Stomach (tissue), 19 donors: ENCODE measurements at places on chromosomes 2 and 18. TPM values are rescaled to one million over a fixed set of nuclear protein-coding genes. Genes with fewer than 3 reads are reported as not detected.

GRCh38 chr2:122563781-122564180 is 808.3 kb downstream of the TSN start:
- DNase-seq, result no peak

GRCh38 chr18:64668461-64668962 is 519.6 kb upstream of the LINC00305 start:
- no peak for DNase-seq

DNA sequence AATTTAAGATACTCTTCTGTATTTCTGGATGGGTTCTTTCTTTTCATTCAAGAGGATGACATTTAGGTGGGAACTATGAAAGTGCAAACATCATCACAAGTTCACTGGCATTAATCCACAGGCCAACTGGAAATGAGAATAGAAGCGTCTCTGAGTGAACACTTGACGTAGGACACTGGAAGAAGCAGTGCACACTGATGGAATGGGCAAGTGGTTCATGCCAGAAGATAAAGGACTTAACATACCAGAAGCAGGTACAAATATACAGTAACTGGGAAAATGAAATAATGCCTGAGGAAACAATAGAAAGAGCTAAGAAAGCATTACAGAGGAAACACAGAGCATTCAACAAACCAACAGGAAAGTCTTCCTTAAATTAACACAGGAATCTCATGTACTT is 120.9 kb upstream of the CCDC195 start:
- DNase-seq, result no peak

GRCh38 chr18:79400591-79401381 is 5.1 kb downstream of the NFATC1 start:
- no peak for DNase-seq

The ANKRD29 gene
- 11.2 TPM for total RNA-seq

GRCh38 chr2:120423167-120423943 is 77.4 kb downstream of the INHBB start:
- no peak for DNase-seq

The ERICH2 gene
- total RNA-seq, result not detected

DNA sequence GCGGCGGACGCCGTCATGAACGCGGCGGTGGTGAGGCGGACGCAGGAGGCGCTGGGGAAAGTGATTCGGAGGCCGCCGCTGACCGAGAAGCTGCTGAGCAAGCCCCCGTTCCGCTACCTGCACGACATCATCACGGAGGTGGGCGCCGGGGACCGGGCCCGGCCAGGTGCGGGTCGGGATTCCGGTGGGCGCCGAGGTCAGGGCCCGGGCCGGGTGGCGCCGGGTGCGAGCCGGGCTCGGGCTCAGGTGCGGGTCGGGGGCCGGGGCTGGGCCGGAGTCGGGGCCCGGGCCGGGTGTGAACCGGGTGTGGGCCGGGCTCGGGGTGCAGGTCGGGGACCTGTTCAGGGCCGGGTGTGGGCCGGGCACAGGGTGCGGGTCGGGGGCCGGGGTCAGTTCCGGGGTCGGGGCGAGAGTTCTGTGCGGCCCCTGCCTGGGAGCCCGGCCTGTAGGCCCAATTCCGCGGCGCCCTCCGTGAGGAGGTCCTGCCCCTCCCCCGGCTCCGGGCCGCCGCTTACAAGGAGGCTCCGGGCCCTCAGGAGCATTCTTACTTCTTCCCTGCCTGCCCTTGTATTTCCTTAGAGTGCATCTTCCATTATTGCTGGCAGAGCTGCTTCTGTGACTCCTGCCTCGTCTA is 447 bp downstream of the TRAF3IP1 start:
- no peak for DNase-seq

GRCh38 chr2:6909431-6910385 is 7.5 kb upstream of the RNF144A start:
- DNase-seq, result no peak

DNA sequence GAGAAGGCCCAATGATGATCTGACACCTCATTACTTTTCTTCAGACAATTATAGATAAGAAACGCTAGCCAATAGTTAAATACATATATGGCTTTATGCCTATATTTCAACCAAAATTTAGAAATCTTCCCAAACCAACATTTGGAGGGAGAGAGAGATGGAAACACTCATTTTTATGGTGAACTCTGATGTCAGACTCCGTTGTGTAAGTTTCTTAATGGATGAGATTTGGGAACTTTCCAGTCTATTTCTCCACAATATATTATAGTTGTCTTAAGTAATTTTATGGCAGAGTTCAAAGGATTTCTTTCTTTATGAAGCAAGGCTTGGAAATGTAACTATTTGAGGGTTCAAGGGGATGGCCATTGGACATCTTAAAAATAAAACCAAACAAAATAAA is 407.0 kb downstream of the DCC start:
- DNase-seq, result no peak

GRCh38 chr2:200104015-200104414 is 148.6 kb downstream of the MAIP1 start:
- no peak for DNase-seq

The ALPI gene
- total RNA-seq, result 1.4 TPM

DNA sequence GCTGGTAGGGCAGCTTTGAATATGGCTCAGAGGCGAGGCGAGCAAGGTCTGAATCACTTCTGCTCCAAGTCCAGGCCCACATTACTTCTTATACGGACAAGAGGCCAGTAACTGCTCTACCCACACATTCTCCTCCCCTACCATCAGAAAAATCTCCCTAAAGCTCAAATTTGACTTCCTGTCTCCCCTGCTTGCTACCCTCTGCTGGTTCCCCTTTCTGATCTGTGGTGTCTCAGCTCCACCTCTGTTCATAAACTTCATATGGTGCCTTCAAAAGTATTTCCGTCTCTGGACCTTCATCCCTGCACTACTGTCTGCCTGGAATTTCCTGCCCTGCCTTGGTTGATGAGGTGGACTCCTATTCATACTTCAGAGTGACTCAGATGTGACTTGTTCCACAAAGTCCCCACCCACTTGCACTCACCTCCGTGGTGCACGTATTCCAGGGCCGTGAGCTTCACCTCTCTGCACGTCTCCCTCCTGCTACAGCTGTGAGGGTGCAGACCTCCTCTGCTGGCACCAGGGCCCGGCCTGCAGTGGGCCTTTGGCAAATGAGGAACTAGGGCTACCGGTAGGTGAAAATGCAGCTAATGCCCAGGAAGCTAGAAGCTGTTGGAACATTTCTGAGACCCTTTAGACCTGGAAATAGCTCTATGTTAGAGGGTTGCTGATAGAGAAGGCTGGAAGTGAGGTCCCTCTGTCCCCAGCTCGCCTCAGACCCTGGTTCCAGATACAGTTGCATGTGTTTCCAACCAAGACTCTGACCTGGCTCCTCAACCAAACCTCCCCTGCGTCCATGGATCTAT is 24.6 kb upstream of the KCMF1 start:
- DNase-seq, result peak; percentile 57

DNA sequence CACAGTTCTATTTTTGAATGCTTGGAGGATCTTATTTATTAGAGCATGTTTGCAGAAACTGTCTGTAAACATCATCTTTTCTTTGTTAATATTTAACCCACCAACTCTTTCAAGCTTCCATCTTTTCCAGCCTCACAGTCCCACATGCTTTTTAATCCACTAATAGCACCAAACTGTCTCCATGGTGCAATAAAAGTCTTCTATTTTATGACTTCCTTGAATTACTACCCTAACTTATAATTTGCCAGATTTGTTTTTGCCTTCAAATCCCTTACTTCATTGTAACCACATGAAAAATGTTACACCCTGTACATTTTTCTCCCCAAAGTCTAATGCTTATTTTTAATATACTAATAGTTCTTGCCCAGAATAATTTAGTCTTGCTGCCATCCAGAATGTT is 792.6 kb downstream of the PLCL1 start:
- DNase-seq, result no peak

GRCh38 chr2:239089884-239090283 is 242.0 kb downstream of the TWIST2 start:
- DNase-seq, result no peak

The DPY30 gene
- total RNA-seq, result 45.3 TPM

GRCh38 chr2:42360493-42360889 is 526 bp downstream of the COX7A2L start:
- DNase-seq, result no peak

GRCh38 chr2:143603846-143604565 is 474.8 kb downstream of the ARHGAP15 start:
- no peak for DNase-seq

- DNase-seq, result no peak
Measured at GRCh38 chr18:44609181-44609941, 71.3 kb upstream of the SETBP1 start.

The ABCG5 gene
- total RNA-seq, result not detected

GRCh38 chr2:171056307-171056706 is 104.4 kb downstream of the TLK1 start:
- no peak for DNase-seq

DNA sequence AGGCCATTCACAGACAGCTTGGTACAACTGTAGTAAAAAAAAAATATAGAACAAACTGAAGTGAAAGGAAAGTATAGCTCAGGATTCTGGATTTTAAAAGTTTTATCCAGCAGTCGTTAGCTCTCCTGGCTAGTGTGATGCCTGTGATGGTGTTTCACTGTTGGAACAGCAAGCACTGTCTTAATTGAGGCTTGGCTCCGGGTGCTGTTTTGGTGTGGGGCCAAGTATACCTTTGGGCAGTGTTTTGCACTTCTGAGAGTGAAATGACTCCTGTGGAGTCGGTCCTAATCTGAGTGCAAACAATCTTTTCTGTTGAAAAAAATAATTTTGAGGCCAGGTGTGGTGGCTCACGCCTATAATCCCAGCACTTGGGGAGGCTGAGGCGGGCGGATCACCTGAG is 28.7 kb upstream of the RAB1A start:
- no peak for DNase-seq

- DNase-seq, result no peak
Measured at GRCh38 chr2:62054029-62054791, 141.7 kb upstream of the B3GNT2 start.

The MC4R gene
- total RNA-seq, result 0.73 TPM

The AFF3 gene
- total RNA-seq, result 29.7 TPM

DNA sequence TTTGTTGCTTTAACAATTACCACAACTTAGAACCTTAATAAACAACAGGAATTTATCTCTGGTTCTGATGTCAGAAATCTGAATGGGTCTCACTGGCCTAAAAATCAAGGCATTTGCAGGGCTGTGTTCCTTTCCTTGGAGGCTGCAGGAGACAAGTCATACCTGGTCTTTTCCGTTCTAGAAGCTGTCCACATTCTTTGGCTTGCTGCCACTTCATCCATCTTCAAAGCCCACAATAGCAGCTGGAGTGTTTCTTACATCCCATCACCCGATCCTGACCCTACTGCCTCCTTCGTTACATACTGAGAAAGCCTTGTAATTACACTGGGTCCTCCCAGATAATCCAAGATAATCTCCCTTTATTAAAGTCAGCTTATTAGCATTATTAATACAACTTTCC is 18.1 kb downstream of the NETO1 start:
- no peak for DNase-seq

DNA sequence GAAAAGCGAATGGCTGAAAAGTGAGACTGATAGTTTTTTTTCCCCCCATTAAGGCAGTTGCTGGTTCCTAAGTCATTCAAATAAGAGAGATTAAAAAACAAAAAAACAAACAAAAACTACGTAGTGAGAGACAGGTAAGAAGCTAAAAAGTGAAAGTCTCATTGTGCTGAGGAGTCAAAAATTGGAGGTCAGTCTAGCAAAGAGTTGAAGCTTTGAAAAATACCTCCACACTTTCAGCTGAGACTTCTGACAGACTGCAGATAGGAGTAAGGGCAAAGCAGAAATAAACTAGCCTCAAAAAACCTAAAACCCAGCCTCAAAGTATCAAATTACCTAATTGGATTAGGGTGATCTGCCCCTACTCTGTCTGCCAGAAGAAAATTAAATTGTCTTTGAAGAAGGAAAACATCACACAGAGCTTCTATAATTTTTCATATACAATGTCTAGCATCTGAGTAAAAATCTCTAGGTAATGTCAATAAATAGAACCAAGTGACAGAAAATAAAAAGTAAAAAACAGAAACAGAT is 10.9 kb upstream of the EIF2AK3 start:
- DNase-seq, result no peak

The DUSP2 gene
- 8.1 TPM for total RNA-seq

- peak; percentile 72 for DNase-seq
Measured at GRCh38 chr2:73163483-73164367, 38.6 kb upstream of the NOTO start.

The STARD6 gene
- not detected for total RNA-seq

DNA sequence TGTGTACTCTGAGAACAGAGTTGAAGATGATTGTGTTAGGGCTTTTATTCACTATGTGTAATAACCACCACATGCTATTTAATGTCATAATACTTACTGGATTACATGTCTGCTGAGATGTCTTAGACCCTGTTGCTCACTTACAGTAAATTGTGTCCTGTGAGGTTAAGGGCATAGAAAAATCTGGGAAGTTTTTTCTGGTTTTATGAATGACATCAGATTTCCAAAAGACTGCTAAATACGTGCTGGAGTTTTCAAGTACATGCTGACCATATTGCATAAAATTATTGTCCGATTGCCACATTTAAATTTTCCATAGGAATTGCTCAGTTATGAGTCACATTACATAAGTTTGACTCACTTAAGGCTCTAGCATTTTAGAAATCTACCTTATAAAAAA is 96.7 kb upstream of the COL5A2 start:
- peak; percentile 47 for DNase-seq

DNA sequence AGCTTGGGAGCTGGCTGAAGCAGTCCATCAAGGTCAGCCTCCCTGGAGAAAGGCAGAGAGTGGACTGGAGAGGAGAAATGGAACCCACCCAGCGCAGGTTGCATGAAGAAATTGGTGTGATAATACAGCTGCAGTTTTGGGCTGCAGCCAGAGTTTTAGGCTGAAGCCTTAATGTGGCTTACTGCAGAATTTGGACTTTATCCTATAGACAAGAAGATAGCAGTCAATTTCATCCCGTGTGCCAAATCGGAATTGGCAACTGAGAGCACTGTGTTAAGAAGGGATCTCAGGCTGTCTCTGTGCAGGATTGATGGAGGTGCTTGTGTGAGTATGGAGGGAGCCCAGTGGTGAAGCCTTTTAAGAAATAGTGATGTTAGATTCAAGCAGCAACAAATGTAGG is 7.5 kb downstream of the SGPP2 start:
- DNase-seq, result no peak

- no peak for DNase-seq
Measured at GRCh38 chr2:57396355-57397098, 650.1 kb upstream of the VRK2 start.

The GRB14 gene
- total RNA-seq, result 5.7 TPM

The DCAF17 gene
- 1.2 TPM for total RNA-seq
